ENCODE measurements at places on chromosomes 7 and 10.

- no peak for ATAC-seq
Measured at GRCh38 chr10:32103721-32104120, 47.5 kb upstream of the KIF5B start.

DNA sequence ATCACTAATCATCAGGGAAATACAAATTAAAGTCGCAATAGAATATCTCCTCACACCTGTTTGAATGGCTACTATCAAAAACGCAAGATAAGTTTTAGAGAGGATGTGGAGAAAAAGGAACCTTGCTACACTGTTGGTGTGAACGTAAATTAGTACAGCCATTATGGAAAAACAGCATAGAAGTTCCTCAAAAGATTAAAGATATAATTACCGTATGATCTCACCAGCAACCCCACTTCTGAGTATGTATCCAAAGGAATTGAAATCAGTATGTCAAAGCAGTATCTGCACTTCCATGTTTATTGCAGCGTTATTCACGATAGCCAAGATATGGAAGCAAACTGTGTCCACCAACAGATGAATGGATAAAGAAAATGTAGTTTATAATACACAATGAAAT lies 164.4 kb downstream of the ZNF365 start:
- ATAC-seq: no peak

DNA sequence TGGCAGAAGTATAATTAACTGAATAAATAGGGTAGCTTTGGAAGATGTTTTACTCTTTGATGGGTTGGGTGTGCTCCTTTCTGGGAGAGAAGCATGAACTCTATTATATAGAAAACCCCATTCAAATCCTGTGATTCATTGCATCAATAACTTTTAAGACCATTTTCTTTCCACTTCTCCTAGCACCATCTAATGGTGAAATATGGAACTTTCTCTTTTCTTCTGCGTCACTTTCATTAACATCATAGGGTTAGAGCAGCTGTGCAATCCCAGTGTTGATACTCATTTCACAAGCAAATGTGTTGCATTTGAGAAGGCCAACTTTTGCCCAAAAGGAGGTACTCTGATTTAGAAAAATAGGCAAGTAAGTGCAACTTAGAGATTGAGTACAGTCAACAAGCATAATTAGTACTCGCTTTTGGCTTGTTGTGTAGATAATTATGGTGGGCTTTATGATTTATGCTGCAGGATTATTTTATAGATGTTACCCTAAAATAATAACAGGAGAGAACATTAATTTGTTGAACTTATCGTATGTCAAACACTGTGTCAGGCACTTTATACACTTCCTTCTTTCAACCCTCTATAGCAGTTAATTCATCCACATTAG lies 92.9 kb downstream of the CPED1 start:
- no peak for ATAC-seq

DNA sequence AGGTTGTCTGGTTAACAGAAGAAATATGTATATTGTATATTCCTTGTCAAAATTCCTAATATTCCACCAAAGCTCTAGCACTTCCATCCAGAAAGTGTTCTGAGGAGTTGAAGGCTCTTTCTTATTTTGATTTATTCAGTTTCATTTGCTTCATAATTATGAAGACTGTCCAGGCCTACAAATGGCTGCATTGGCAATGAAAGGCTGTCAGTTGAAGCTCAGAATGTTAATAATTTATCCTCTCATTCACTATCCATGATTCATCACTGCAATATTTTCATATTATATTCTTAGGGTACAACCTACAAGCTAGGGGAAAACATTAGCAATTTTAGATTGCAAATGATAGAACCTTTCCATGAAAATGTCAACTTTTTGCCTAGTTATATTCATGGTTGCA lies 57.3 kb downstream of the ARID5B start:
- no peak for ATAC-seq
